ENCODE measurements at places on chromosomes 12 and 14. TPM values are rescaled to one million over a fixed set of nuclear protein-coding genes. Genes with fewer than 3 reads are reported as not detected.

The GRIP1 gene
- 3.3 TPM for total RNA-seq

The PLEKHH1 gene
- total RNA-seq, result 4.5 TPM

The TRIM9 gene
- total RNA-seq, result 10.1 TPM

The CLEC2D gene
- 0.75 TPM for total RNA-seq
